ENCODE measurements at places on chromosomes 2 and 18.

GRCh38 chr2:19670303-19670702 lies 231.5 kb downstream of the TTC32 start:
- no peak for DNase-seq

- no peak for DNase-seq
Measured at GRCh38 chr2:1929962-1930361, 185.6 kb upstream of the PXDN start.

DNA sequence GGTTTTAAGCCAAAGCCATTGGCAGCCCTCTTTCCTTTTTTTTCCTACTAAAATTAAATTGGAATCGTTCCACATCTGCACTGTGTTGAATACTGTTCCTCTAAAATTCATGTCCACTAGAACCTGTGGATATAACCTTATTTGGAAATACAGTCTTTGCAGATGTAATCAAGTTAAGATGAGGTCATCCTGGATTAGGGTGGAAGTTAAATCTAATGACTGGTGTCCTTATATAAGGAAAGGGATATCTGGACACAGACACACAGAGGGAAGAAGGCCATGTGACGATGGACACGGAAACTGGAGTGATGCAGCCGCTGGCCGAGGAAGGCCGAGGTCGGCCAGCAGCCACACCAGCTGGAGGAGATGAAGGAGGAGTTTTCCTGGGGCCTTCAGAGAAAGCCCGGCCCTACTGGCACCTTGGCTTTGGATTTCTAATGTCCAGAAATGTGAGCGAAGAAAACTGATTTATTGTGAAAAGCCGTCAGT lies 49.4 kb downstream of the LONRF2 start:
- DNase-seq, result no peak

- no peak for DNase-seq
Measured at GRCh38 chr2:134738141-134738870, 19.5 kb upstream of the TMEM163 start.

DNA sequence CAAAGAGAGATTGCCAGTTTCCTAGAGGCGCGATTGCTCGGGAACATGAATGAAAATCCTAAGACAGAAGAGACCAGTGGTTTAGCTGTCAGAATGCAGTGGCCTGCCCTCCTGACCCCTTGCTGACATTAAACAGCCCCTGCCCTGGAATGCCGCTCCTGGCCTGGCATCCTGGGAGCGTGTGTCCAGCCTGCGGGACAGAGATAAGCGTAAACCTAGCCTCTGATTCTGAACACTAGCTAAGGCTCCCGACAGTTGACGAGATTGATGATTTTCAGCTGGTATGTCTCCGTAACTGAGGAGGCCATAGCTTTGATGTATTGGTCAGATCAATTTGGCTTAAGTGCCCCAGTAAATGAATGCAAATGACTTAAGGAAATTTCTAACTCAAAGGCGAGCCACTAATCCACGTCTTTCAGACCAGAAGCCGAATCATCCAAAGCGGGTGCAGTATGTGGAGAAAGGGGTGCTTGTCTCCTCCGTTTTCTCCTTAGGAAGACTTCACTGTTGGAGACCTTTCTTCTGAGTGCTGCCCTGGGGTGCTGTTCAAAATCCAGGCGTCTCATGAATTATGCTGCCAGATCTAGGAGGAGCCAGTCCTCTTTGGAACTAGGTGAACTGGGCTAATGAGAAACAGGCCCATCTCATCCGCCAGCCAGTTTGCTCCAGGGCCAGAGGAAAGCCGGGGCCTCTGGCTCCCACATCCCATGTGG lies 142.5 kb upstream of the L3MBTL4 start:
- no peak for DNase-seq

DNA sequence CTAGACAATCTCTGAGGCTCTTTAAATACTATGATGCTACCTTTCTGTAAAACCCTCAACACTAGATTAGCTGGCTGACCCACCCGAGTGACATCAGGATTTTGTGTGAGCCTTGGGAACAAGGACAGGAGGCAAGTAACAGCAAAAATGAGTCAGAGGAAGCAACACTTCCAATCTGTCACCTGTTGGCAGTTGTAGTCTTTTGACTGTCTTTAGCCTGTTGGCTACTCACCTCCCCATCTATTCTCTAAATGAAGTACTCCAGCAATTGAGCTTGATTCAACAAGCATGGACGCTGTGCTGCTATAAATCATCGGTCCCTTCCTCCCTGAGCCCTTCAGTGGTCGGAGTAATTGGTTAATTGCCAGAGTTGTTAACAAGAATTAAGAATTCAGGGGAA lies 898.7 kb downstream of the BCL11A start:
- DNase-seq, result no peak

- DNase-seq, result no peak
Measured at GRCh38 chr2:102801098-102801718, 39.4 kb downstream of the TMEM182 start.

DNA sequence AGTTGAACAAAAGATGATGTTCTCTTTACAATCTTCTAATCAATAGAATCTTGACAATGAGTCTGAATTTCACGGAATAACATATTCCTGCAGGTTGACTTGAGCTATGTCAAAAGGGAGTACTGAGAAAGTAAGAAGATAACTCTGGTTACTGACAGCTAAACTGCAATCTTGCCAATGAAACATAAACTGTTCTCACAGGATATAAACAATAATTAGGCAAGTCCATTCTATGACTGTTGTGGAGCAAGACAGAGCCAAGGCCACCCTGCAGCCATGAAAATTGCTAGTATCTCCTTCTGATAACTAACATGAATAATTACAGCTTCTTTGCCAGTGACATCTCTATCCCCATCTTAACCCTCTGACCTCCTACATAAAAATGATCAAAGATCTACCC lies 6.3 kb upstream of the RPRD1A start:
- DNase-seq, result no peak

GRCh38 chr2:54423213-54423612 lies 32.9 kb upstream of the SPTBN1 start:
- no peak for DNase-seq

DNA sequence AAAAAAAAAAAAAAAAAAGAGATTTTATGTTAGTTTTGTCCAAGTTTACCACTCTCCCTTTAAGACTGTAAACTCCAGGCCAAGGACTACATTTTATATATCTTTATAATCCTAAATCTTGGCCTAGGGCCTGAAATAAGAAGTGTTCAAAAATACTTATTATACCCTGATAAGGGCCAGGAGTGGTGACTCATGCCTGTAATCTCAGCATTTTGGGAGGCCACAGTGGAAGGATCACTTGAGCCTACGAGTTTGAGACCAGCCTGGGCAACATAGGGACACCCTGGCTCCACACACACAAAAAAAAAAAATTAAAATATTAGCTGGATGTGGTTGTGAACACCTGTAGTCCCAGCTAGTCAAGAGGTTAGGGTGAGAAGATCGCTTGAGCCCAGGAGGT lies 12.7 kb downstream of the TRIP12 start:
- no peak for DNase-seq

DNA sequence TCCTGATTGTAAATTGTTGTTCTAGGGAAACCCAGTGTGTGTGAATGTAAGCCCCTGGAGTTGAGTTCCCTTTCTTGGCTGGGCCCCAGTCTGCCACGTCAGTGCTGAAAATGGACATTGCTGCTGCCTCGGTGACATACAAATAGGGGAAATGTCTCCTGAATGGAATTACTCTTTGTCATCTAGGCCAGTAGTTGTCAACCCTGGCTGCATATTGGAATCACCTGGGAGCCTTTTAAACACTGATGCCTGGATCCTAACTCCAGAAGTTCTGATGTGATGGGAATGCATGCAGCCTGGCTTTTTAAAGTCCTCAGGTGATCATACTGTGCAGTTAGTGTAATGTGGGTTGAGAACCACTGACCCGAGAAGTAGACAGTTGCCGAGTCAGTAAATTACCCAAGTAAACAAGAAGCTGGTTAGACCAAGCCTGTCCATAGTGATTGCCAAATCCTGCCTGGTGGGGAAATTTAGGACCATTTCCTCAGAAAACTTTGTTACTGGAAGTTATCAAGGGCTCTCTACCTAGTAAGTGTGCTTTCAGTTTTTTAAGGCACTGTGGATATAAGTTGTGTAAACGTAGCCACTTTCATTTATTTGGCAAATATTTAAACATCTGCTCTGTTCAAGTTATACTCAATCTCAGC lies 27.6 kb upstream of the IL1R1 start:
- DNase-seq, result no peak

- DNase-seq, result no peak
Measured at GRCh38 chr18:79257480-79257879, 138.2 kb upstream of the NFATC1 start.

DNA sequence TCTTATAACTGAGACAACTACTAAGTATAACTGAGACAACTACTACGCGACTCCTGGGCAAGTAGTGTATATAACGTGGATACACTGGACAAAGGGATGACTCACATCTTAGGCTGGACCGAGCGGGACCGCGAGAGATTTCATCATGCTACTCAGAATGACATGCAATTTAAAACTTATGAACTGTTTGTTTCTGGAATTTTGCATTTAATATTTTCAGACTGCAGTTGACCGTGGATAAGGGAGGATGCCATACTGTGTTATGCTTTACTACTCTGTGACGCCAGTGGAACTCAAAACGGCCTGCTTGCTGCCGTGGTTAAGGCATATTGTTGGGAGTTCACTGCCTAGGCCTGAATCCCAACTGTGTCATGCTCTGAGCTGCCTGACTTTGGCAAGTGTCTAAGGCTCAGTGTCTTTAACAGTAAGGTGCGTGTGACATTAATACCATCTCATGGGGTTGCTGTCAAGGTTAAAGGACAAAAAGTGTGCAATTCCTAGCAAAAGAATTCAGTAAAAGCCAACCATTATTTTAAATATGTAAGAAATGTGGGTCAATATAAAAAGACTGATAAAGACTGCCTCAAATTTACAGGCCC lies 64.6 kb downstream of the BMP10 start:
- no peak for DNase-seq

DNA sequence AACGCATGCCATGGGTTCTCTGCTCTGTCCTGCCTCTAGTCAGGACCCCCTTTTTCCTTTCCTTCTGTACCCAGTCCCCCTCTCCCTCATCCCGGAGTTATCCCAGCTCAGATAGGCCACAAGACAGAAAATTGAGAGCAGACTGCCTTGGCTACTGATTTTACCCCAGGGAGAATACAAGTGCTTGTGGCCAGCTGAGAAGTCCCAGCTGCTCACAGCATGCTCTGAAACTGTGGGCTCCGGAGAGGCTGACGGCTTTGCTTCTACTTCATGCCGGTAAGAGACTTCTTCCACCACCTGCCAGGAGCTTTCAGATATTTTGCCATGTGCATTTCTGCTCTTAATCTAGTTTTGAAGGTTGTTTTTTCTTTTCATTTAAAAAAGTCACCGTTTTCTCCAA lies 20.0 kb upstream of the SIX2 start:
- DNase-seq, result no peak

DNA sequence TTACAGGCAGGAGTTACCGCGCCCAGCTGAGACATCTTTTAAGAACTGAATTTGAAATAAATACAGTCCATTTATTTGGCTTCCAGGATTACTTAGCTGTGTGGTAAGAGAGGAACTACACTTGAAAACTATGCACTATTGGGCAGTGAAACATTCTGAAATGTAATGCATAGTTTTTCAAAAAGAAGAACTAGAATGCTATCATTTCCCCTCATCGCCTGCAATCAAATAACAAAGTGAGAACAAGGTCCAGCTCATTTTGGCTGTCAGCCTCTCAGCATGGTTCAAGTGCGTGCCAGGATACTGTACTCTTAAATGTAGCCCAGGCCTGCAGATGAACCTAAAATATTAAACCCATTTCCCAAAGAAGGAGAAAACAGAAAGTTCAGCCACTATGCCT lies 76.6 kb upstream of the ARL5A start:
- DNase-seq, result no peak

DNA sequence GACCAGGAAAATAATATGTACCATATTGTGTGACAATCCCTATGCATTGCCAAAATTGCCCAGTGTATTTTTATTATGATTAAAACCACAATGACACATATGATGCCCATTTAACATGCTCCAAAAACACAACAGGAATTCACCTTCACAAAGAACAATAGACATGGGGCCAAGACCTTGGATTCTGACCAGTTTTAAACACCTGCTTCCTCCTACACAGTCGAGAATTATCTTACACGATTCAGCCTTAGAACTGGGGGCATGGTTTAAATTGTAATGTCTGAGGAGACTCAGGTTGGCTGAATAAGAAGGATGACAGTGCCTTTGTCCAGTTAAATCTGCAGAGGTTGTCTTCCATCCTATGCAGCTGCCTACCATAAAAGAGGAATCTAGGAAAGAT lies 212.7 kb downstream of the PLCL1 start:
- DNase-seq, result no peak

GRCh38 chr2:134137182-134137611 lies 116.7 kb upstream of the MGAT5 start:
- no peak for DNase-seq

DNA sequence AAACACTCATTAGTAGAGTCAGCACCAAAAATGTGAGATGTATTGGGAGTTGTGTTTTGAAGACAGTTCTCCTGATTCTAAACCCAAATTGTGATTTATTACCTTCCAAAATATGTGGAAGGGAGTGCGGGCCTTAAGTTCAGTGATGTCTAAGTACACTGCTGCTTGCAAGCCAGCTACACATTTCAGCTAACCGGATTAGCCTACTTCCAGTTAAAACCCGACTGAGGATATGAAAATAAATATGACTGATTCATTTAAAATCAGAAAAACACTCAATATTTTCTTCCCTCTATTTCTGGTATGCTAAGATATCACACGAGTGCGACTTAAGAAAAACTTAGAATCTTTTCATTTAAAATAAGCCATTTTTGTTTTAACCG lies 907 bp downstream of the FHL2 start:
- DNase-seq, result no peak

DNA sequence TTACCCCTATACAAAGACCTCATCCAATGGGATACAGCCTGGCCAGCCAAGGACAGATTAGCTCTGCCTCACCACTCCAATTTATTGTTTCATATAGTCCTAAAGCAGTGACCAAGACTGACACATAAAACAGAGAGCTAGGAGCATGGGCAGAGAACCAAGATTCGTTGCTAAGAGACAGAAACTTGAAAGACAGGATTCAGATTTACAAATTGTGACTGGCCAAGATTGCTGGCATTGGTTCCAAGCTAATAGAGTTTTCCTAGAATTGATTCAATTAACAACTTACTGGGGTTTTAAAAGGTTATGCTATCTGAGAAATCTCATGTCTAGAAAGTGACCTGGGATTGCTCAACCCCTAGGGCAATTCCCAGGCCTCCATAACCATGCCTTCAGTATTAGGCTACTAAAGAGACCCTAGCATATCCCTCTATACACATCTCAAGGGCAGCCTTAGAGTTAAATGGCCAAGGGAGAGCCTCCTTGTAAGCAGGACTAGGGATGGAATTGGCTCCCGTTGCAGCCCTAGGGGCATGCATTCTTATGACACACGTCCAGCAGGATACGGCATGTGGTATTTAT lies 75.6 kb downstream of the ICOS start:
- no peak for DNase-seq

- DNase-seq, result no peak
Measured at GRCh38 chr2:65358678-65359400, 73.6 kb downstream of the SPRED2 start.

DNA sequence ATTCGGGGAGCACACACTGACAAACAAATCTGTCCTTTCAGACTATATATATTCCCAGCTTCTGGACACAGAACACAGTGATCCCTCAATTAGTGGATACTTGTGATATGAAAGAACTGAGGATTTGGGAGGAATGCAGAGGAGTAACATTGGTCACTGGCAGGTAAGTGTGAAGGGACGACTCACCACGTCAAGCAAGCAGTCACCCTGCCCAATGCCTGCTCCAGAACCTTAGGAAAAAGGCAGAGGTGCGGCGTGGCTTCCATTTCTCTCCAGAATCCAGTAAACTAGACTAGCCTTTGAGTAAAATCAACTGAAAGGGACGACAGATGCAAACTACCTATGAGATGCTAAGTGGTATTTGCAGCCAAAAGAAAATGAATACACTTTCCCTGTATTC lies 1.1 kb downstream of the CCDC93 start:
- no peak for DNase-seq

All from activated CD4-positive, alpha-beta T cell treated with anti-CD3 and anti-CD28 coated beads for 24 hours (primary cell).